Uterus (tissue), 4 donors: ENCODE measurements at places on chromosomes 6 and 20. TPM values are rescaled to one million over a fixed set of nuclear protein-coding genes. Genes with fewer than 3 reads are reported as not detected.
A peak's percentile ranks its signal among the peaks of the same experiment; 100 is the strongest.

GRCh38 chr20:34262488-34263288, 21.5 kb downstream of the ASIP start:
- peak; percentile 31 for DNase-seq

DNA sequence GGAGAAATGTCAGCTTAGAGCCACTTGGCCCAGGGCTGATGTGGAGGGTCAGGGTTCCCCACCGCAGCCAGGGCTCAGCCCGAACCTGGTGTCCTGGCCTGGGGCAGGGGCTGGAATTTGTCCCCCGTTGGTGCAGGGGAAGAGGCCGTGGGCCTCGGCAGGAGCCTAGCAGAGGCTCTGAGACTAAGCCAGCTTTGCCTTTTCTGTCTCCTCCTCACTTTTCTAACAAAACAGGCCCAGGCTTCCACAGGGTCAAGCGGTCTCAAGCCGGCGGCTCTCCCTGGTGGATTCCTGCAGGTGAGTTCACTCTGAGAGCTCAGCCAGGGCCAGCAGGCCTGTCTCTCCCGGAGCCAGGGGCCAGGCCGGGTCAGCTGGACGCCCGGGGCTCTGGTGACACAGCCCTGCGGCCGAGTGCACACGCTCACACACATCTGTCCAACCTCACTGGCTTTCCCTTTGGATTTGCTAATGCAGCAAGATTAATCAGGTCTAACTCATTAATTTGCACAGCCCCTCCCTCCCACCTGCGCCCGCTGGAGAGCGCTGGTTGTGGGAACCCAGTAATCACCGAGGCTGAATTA, 2.9 kb upstream of the CHRNA4 start:
- no peak for DNase-seq

DNA sequence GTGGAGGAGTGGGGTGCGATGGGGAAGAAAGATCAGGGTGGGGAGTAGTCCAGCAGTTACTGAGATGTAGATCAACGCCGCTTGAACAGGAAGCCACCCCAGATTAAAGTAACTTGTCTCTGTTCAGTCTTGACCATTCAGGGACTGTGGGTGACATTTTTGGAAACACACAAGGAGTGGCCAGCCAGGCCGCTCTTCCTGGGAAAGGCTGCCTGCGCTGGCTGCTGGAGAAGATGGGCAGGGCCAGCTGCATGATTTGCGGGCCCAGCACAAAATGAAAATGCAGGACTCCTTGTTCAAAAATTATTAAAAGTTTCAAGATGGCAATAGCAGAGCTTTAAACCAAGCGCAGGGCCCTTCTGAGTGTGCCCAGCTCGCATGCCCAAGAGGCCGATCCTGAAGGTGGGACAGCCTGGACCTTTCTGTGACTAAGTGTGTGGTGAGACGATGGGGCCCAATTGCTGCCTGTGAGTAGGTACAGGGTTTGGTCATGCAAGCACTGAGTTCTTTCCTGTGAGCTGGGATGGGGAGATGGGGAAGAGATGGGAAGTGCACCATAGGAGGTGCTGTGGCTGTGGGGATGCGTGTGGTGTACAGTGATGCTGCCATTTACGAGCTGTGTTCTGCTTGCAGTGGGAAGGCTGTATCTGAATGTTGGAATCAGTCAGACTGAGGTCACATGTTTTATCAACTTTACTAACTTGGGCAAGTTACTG, 51.3 kb downstream of the DAAM2 start:
- no peak for DNase-seq

DNA sequence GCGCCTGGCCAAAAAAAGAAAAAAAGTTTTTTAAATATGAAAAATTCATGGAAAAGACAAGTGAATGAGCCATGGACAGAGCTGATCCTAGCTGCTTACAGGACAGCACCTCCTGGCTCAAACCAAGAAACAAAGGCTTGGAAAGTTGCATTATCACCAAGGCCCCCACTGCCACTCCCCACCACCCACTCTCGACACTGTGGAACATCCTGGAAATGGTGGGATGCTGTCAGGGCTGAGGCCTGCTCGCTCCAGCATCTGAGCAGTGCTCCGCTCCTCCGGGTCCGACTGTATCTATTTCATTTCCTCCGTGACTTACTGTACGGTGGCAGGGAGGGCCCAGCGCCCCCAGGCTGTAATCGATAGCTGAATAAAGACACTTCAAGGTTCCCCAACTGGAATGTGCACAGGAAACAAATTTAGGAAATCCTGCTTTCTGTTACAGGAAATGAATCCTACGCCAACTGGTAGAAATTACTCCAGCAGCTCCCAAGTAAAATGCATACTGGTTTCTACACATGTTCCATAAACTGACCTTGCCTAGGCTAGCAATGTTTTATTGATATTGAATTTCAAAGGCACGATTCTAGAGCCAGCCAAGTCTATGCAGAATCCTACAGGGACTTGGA, 109.5 kb upstream of the NFATC2 start:
- no peak for DNase-seq

- no peak for DNase-seq
Observed at GRCh38 chr6:125194941-125195340, 41.4 kb downstream of the TPD52L1 start.

ME1 gene
- total RNA-seq = 1.0 TPM
